ENCODE measurements at places on chromosomes 1 and 21.

DNA sequence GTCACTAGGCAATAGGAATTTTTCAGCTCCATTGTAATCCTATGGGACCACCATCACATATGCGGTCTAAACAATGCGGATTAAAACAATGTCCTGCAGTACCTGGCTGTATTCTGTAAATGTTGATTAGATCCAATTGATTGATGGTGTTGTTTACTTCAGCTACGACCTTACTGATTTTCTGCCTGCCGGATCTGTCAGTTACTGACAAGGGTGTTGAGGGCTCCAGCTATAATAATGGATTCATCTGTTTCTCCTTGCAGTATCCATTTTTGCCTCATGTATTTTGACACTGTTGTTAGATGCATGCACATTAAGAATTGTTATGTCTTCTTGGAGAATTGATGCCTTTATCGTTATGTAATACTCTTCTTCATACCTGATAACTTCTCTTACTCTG is 39.0 kb downstream of the RAP1A start:
- DNase-seq, result no peak

DNA sequence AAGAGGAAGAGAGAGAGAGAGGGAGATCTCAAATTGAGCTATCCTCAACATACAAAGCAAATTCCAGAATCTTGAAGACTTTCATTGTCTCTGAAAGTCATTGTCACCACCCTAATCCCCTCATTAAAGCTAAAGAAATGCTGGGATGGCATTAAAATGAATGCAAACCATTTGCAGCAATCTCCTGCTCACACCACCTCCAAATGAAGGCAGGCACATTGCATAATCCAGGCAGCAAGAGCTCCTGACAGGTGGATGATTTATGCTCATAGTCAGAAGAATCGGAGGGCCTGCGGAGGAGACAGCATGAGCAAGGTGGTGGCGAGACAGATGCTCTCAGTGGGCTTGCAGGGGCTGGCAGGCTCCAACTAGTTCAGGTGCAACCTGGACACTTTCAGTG is 90.2 kb downstream of the ESRRG start:
- peak; percentile 60 for DNase-seq

- DNase-seq, result no peak
Observed at GRCh38 chr1:37483785-37484184, 9.4 kb downstream of the ZC3H12A start.

GRCh38 chr1:195714248-195714647 is 894.0 kb downstream of the KCNT2 start:
- no peak for DNase-seq

- DNase-seq, result no peak
Observed at GRCh38 chr1:66834926-66835325, 33.9 kb upstream of the INSL5 start.

- DNase-seq, result no peak
Observed at GRCh38 chr1:214582289-214582891, 20.6 kb upstream of the CENPF start.

GRCh38 chr1:28517649-28517999 is 11.8 kb downstream of the RCC1 start:
- DNase-seq, result no peak

- no peak for DNase-seq
Observed at GRCh38 chr1:192552760-192553191, 22.8 kb upstream of the RGS1 start.

DNA sequence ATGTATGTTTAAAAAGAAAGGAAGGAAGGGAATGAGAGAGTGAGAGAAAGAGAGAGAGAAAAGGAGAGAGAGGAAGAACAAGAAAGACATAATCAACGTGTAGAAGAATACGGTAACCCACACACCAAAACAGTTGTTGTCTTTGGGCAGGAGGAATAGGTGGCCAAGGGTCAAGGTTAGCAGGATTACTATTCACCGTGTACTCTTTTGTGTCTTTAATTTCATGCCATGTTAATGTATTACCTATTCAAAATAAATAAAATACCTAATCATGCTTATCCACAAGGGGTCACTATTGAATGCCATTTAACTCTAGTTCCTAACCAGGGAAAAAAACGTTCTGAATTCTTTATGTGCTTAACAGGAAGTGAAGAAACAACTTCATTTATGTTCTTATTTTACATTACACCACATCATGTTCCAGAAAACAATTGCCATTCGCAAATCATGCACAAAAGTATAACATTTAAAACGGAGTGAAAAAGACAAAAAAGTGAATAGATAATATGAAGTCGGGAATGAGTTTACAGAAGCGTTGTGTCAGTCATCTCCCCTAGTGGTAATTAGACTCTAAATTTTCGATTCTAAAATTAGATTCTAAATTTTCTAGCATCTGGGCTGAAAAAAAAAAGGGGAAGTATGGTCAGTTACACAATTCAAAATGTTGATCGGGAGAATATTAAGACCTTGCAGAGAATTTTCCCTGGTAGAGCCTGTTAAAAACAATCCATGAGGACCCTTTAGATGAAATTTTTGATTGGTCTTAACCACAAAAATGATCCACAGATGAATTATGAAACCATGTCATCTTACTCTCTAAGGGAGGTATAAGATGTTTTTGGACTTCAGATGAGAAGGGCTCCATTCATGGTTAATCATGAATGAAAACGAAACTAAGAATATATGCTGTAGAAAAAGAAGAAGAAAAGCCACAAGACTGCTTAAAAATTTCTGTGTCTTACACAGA is 700 bp upstream of the KMO start:
- DNase-seq, result peak; percentile 87

DNA sequence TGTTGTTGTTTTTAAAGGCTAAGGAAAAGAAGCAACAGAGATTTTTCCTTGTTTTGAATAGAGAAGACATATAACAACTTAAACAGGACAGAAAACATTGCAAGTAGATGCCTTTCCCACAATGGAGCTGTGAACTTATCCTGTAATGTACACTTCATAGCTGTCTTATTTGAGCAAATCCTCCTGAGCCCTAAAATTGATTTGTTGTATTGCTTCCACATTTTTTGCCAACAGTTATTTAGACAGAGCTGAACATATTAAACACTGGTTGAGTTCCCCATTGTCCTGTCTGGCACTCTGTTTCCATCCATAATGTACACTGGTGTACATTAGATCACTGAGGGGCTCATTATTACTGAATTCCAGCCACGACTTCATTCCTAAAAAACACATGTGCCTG is 32.2 kb downstream of the CACHD1 start:
- no peak for DNase-seq

- DNase-seq, result no peak
Observed at GRCh38 chr1:238061967-238062613, 171.4 kb upstream of the ZP4 start.

GRCh38 chr1:87331365-87332241 is 2.9 kb downstream of the LMO4 start:
- peak; percentile 37 for DNase-seq

DNA sequence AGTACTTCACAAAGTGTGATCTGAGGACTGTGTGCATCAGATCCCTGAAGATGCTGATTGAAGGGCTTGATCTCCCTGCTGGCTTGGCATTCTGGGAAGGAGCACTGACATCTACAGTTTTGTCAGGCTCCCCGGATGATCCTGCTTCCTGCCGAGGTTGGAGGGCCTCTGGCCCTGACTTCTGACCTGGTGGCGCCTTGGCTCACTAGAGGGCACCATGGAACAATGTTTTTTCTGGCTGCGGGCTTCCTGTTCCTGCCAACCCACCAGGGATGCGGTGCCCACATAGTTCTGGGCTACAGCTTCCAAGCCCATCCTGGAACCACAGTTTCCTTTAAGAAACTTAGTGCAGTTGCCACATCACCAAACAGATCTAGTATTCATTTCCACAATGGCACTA is 38.8 kb upstream of the RASAL2 start:
- DNase-seq, result peak; percentile 9

- no peak for DNase-seq
Observed at GRCh38 chr1:42748461-42749410, 8.7 kb upstream of the CLDN19 start.

- DNase-seq, result no peak
Observed at GRCh38 chr1:87273291-87273690, 55.4 kb upstream of the LMO4 start.

- no peak for DNase-seq
Observed at GRCh38 chr21:44403106-44404020, 49.9 kb downstream of the TRPM2 start.

GRCh38 chr1:57421806-57422205 is 2.1 kb downstream of the DAB1 start:
- no peak for DNase-seq

- DNase-seq, result no peak
Observed at GRCh38 chr1:65469126-65469888, 48.8 kb downstream of the LEPR start.

GRCh38 chr1:39852876-39853275 is 30.4 kb downstream of the TRIT1 start:
- no peak for DNase-seq

DNA sequence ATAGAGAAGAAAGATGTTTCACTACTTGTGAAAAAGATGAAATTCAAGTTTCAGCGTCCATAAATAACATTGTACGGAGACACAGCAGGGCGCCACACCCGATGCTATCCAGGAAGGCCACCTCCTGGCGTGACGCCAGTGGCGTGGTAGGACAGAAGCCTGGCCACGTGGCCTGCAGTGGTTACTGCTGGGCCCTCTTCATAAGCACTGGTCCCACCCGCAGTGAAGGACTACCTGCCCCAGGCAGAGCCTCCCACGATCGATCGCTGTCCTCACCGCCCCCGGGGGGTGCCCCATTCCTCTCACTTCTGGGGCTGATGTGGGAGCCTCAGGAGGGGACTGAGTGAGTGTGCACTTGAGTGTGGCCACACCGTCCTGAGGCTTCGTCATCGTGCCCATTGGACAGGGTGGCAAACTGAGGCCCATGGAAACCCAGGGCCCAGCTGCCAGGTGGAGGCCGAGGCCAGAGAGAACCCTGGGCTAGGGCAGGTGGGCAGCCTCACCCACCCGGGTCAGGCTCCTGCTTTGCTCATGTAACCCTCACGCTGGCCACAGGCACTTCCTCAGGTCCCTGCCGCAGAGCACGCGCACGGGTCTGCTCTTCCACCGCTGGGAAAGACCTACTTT is 11.7 kb upstream of the HES5 start:
- DNase-seq, result no peak

DNA sequence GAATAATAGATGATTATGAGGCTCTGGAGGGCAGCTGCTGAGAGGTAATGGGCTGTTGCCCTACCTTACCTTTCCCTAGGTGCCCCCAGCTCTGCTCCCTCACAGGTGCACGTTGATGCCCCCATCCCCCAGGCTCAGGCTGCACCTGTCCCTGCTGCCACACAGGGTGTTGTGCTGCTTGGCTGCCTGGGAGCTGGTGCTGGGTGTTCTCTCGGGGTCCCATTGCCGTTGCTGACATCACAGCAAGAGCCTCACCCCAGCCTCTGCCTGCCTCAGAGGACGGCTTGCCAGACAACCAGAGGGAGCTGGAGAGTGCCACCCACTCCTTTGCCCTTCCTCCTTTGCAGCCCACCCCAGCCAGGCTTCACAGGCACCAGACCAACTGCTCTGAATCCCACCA is 31.4 kb upstream of the DMBX1 start:
- no peak for DNase-seq

- peak; percentile 33 for DNase-seq
Observed at GRCh38 chr1:64337475-64337874, 132.5 kb upstream of the CACHD1 start.

- no peak for DNase-seq
Observed at GRCh38 chr1:3617806-3618345, 6.6 kb upstream of the MEGF6 start.

DNA sequence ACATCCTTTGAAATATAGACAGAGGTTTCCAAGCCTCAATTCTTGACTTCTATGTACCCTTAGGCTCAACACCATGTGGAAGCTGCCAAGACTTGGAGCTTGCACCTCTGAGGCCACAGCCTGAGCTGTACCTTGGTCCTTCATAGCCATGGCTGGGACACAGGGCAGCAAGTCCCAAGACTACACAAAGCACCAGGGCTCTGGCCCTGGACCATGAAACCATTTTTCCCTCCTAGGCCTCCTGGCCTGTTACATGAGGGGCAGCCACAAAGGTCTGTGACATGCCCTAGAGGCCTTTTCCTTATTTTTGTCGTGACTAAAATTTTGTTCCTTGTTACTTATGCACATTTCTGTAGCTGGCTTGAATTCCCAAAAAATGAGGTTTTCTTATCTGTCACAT is 953.1 kb upstream of the ADGRL4 start:
- DNase-seq, result no peak

- no peak for DNase-seq
Observed at GRCh38 chr1:25062621-25063255, 132.7 kb upstream of the RUNX3 start.

DNA sequence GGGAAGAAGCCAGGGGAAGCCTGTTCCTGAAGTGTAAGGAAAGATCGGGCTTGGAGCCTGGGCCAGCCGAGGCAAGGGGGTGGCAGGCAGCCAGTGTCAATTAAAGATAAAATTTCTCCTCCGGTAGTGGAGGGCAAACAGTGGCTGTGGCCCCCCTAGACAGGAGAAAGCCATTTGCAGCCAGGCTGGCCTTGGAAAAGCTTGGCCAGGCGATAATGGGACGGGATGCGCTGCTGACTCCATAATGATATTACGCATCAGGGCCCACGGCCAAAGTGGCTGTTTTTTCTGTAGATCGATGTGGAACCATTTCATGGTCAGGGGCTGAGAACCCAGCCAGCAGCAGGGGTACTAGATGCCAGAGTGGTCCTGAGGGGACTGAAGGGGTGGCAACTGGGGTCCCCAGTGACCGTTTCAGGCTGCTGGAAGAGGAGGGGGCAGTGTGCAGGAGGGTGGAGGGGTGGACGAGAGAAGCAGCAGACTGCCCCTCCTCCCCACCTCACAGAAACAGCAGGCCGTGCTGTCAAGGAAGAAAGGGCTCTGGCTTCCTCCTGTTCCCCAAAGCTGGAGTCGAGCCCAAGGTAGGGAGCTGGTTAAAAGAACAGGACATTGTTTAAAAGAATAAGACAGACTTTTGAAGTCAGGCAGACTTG is 25.2 kb downstream of the KCNC4 start:
- no peak for DNase-seq

GRCh38 chr1:149995927-149996326 is 14.6 kb downstream of the OTUD7B start:
- no peak for DNase-seq

DNA sequence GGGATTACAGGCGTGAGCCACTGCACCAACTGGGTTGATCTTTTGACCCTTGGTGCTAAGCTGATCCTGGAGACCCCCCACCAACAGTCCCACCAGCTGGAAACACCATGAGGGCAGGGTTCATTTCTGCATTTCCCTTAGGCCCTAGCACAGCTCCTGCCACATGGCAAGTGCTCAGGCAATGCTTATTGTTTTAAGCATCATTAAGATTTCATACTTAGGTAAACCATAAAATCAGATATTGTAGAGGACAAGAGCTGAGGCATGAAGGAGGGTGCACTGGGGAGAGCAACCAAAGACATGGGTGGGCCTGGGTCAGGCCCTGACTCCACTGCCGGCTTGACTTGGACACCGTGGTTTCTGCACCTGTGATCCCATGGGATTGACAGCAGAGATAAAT is 17.7 kb downstream of the CHIT1 start:
- no peak for DNase-seq

DNA sequence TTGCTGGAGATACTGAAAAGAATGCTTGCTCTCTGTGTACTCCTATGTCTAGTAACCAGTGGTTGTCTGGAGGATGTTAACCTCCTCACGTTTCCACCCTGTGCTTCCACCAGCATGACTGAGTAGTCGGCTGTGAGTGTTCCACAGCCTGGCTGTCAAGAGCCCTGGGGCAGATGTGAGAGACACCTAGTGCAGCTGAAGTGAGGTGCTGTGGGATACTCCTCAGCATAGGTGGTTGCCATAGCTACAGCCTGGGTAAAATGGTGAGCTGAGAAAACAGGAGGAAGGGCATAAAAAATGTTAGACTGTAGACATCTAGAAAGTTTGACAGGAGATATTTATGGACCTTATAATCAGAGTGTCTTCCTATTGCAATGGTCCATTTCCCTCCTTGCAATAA is 15.8 kb downstream of the IVL start:
- no peak for DNase-seq
